Activated naive CD8-positive, alpha-beta T cell treated with anti-CD3 and anti-CD28 coated beads, Interleukin-2, amount 50 U/mL, for 24 hours (primary cell): ENCODE measurements at places on chromosomes 11 and 22.

GRCh38 chr11:132114185-132114584, 743.8 kb downstream of the NTM start:
- DNase-seq, result no peak

DNA sequence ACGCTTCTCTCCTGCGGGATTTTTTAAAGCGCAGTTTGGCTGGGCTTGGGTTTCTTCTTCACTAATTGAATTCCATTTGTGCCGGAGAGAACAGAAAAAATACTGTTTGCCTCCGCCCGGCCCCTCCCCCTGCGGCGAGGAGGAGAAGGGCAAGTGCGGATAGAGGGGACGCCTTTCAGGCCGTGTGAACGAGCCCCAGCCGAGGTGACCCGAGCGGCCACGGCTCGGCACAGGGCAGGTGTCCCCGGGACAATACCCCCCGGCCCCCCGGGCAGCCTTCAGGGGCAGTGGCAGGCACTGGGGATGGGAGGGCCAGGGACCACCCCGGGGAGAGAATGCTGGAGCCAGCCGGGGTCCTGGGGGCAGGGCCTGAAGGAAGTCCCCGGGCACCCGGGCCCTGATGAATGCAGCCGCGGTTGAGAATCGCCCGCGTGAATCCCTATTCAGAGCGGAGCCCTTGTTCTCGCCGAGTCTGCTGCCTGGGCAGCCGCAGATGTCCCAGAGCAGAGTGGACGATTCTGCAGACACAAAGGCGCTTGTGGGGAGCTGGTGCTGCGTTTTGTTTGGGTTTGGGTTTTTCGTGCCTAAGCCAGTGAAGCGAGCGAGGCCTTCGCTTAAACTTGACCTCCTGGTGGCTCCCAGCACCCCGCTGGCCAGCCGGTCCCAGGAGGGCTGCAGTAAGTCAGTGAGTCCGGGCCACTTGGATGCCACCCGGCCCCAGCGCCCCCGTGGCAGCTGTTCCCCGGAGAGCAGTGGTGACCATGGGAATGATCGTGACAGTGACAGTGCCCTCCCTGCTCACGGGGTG, 96.0 kb downstream of the WNT7B start:
- no peak for DNase-seq

DNA sequence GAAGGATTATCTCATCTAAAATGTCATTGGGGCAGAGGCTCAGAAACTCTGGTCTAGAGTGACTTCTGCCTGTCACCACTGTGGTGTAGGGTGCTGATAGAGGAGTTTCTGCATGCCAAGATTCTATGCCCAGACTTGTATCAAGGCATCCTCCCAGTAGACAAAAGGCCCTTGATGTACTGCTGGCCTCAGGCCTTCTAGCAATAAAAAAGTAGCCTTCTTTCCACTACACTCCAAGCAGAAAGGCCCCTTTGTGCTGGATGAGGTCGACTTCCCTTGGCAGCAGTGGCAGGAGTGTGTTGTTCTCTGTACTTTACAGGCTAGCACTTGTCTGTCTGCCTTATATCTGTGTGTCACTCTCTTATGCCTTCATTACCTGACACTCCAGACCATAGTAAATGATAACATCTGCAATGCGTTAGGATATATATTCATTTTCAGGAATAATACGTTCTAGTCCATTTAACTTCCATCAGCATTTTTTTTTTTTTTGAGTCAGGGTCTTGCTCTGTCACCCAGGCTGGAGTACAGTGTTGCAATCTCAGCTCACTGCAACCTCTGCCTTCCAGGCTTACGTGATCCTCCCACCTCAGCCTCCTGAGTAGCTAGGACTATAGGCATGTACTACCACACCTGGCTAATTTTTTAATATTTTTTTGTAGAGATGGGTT, 49.5 kb upstream of the RRM1 start:
- DNase-seq, result no peak

GRCh38 chr11:126354631-126355323, 709 bp upstream of the ST3GAL4 start:
- no peak for DNase-seq

DNA sequence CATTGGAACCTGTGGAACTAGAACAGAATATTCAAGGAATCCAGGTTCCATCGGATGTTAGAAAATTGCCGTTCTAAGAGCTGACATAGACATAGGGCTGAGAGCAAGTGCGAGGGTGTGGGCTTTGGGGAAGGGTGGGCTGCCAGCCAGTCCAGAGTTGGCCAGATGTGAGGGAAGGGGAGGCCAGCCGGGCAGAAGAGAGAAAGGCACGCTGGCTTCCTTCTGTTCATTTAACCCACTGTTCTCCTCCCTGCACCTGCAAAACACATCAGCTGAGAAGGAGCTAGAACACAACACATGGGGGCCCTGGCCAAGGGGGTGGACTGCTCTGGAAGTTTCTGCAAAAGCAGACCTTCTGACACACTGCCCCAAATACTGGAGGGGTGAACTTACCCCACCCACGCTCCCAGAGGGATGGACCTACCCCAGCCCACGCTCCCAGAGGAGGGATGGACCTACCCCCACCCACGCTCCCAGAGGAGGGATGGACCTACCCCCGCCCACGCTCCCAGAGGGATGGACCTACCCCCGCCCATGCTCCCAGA, 98.0 kb downstream of the SHANK2 start:
- DNase-seq, result no peak

DNA sequence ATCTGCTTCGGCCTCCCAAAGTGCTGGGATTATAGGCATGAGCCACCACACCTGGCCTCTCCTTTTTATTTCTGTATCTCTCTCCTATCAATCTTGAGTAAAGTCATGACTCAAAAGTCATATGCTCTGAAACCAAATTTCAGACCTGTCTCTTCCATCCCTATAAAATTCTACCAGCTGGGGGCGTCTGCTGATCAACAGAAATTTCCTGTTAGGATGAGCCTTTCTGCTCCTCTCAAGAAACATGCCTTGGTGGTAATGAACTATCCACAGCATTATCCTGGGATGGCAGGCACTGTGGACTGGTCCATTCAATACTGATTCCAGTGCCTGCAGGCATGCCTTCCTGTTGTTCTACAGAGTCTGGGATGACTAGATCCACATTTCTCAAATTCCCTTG, 472.6 kb downstream of the NELL1 start:
- DNase-seq, result no peak

- no peak for DNase-seq
Measured at GRCh38 chr11:99176430-99176829, 155.7 kb downstream of the CNTN5 start.

DNA sequence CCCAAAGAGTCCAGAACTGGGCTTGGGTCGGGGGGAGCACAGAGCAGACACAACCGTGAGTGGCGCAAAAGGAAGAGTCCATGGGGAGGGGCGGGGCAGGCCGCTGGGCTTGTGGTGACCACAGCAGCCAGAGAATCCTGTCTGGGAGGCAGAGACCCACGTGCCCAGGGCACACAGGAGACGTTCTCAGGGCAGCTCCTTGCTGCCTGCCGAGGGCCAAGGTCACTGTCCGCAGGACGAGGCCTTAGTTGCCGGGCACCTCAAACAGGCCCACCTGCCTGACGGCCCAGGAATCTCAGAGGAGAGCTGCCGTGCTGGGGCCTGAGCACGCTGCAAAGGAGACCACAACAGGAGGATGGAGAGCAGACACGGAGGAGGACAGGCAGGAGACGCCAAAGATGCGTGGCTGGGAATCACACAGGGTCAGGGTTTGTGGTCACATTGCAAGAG, 87.8 kb downstream of the MYEOV start:
- DNase-seq, result no peak

- no peak for DNase-seq
Measured at GRCh38 chr11:59862252-59862651, 4.0 kb downstream of the TCN1 start.
